ENCODE measurements at places on chromosomes 13 and 19. TPM values are rescaled to one million over a fixed set of nuclear protein-coding genes. Genes with fewer than 3 reads are reported as not detected.
A peak's percentile ranks its signal among the peaks of the same experiment; 100 is the strongest.

Gene SMIM7
- 81.1 TPM for total RNA-seq

Gene ZNF442
- total RNA-seq = 3.1 TPM

Gene FBL
- total RNA-seq = 499 TPM

Gene MAST1
- total RNA-seq = 5.8 TPM

Gene KLK15
- not detected for total RNA-seq

Gene EFNA2
- total RNA-seq = not detected

Gene IFI30
- 10.2 TPM for total RNA-seq

- no peak for DNase-seq
Measured at GRCh38 chr13:63190219-63190618, 1774.6 kb upstream of the PCDH20 start.

DNA sequence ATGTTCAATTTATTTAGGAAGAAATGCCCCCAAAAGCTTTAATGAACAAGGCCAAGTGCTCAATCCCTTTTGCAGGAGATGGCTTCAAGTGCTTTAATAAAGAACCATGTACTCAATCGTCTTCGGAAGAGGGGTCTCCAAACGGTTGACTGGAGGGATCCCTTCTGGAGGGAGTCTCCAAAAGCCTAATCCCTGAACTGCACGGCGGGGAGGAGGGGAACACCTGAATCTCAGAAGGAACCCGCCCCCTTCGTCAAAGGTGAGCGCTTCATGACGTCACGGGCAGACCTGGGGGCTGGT, 505 bp downstream of the PAF1 start:
- no peak for DNase-seq

DNA sequence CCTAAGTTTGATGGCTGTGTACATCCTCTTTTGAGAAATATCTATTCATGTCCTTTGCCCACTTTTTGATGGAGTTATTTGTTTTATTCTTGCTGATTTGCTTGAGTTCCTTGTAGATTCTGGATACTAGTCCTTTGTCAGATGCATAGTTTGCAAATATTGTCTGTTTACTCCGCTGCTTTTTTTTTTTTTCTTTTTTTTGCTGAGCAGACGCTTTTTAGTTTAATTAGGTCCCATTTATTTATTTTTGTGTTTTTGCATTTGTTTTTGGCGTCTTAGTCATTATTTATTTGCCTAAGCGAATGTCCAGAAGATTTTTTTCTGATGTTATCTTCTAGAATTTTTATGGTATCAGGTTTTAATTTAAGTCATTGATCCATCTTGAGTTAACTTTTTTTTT, 114.9 kb downstream of the GPC6 start:
- no peak for DNase-seq

GRCh38 chr19:18340190-18340989, at the start of gene PGPEP1:
TSS of gene PGPEP1 (plus strand) at chr19:18340598. CDS start at chr19:18340682, 84 bp downstream.
- DNase-seq = peak; percentile 91

- DNase-seq = no peak
Measured at GRCh38 chr13:82625717-82626116, 1256.6 kb downstream of the SLITRK1 start.

DNA sequence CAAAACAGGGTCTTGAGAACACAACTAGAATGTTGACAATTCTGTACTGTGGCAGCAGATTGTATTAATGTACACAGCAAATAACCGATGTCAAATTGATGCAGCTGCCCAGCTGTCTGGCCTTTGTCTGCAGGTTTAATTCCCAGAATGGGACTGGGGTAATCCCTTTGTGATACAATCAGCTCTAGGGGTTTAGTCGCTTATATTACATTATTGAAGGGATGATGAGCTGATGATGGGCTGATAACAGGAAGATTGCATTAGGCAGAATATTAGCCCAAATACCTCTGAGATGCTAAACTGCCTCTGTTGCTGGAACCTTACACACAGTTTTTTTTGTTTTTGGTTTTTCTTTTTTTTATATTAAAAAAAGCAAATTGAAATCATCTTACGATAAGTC, 265.0 kb downstream of the RBM26 start:
- DNase-seq = no peak

GRCh38 chr13:31201341-31202031, 1.7 kb downstream of the B3GLCT start:
- DNase-seq = no peak

DNA sequence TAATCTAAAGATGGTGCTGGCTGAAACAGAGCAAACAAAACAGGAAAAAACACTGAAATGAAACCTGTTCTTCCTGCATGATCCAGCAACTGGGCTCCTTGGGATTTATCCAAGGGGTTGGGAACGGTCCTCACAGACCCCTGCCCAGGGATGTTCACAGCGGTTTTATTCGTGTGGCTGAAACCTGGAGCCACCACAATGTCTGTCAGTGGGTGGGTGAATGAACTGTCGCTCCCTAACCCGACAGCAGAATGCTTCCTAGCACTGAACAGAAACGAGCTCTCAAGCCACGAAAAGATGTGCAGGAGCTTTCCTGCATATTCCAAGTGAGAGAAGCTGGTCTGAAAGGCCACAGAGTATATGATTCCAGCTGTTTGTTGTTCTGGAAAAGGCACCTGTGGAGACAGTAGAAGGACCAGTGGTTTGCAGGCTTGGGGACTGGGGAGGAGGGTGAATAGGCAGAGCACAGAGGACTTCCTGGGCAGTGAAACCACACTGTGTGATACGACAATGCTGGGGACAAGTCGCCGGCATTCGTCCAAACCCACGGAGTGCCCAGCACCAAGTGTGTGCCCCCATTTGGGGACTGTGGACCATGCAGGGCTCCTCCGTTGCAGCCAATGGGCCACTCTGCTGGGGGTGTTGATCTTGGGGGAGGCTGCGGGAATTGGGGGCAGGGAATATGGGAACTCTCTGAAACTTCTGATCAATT, 73.9 kb downstream of the TEX29 start:
- no peak for DNase-seq

- no peak for DNase-seq
Measured at GRCh38 chr19:2800506-2800905, 15.2 kb downstream of the THOP1 start.

GRCh38 chr19:7617172-7617571, 12.2 kb downstream of the XAB2 start:
- DNase-seq = no peak

- peak; percentile 93 for DNase-seq
Measured at GRCh38 chr19:16371540-16371986, 46.9 kb downstream of the KLF2 start.

DNA sequence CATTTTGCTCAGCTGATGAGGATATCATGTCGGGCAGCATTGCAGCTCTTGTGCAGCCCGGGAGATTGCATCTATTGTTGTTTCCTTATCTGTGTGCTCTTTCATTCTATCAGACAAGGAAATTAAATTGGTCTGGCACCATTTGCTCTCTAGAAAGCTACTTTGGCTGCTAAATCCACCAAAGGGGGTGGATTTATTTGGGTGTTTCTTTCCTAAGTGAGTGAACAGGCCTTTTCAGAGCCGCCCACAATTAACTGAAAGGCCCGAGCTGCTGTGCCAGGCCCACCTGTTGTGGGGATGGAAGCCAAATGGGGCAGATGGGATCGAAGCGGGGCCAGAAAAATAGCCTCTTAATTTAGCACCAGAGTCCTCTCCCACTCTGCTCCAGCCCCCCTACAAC, 99.4 kb downstream of the DNAJC15 start:
- no peak for DNase-seq

- DNase-seq = no peak
Measured at GRCh38 chr13:44894001-44894770, 95.1 kb downstream of the NUFIP1 start.

GRCh38 chr19:30119180-30119908, 177.3 kb downstream of the URI1 start:
- DNase-seq = no peak

GRCh38 chr19:10691883-10692282, 9.4 kb upstream of the QTRT1 start:
- no peak for DNase-seq

- DNase-seq = no peak
Measured at GRCh38 chr19:16889366-16889882, 625 bp downstream of the F2RL3 start.

DNA sequence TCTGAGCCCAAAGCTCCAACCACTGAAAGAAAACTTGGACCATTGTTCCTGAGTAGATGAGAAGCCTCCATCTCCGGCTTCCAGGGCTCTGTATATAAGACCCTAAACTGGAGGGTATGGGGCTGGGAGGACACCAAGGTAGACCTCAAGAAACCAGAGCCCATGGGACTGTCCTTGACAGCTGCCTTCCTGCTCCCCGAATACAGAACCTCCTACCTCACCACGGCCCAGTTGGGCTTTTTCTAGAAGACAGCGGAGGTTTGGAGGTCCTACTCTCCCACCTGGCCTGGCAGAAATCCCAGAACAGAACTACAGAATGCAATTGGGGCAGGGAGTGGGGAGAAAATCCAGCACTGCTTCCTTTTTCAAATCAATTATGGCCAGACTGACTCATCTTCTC, 177.3 kb upstream of the ZNF507 start:
- DNase-seq = no peak

DNA sequence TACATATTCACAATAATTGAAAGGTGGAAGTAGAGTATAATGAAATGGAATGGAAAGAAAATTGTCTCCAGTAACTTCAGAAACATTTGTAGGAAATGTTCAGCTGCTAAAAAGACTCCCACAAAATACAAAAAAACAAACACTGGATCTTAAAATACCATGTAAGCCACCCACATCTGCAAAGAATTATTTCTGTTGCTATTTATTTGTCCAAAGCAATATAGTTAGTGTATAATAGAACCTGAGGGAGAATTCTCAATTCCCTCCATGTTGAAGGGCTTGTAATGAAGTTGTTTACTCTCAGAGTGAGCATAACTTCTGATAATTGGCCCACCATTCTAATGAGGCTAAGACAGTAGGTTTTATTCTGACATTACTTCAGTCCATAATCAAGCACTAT, 37.4 kb upstream of the KLF12 start:
- DNase-seq = no peak

DNA sequence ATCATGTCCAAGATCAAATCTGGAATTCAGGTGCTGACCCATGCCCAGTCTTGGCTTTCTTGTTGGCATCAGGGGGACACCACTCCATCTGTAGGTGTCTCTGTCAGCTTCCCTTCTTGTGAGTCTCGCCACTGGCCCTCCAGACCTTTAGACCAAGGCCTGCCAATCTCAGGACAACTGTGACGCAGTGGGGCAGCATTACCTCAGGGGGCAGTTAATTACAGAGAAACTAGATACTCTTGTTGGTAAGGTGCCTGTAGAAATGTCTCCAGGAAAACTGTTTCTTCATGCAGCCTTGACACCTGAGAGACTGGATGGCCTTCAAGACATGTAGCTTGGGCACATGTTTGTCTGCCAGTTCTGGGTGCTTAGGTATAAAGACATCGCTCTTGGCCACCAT, 46.7 kb upstream of the DACH1 start:
- DNase-seq = no peak

DNA sequence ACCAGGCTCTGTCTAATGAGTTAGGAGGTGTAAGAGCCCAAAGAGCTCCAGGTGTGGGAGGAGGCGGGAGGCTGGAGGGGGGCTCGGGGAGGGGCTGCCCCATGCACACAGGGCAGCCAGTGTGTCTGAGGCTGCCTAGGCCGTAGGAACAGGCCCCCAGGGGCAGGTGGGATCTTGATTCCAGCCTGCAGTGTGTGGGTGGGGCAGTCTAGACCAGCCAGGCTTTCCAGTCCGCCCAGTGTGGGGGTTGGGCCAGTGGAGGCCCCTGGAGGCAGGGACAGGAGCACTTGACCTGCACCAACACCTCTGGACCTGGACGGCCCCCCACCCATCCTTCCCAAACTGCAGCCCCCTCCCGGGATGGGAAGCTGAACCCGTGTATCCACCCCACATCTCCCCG, 5.4 kb upstream of the CAMSAP3 start:
- no peak for DNase-seq

- no peak for DNase-seq
Measured at GRCh38 chr13:27593267-27593666, 27.1 kb downstream of the LNX2 start.

- peak; percentile 39 for DNase-seq
Measured at GRCh38 chr13:95624020-95624419, 20.5 kb downstream of the DZIP1 start.

DNA sequence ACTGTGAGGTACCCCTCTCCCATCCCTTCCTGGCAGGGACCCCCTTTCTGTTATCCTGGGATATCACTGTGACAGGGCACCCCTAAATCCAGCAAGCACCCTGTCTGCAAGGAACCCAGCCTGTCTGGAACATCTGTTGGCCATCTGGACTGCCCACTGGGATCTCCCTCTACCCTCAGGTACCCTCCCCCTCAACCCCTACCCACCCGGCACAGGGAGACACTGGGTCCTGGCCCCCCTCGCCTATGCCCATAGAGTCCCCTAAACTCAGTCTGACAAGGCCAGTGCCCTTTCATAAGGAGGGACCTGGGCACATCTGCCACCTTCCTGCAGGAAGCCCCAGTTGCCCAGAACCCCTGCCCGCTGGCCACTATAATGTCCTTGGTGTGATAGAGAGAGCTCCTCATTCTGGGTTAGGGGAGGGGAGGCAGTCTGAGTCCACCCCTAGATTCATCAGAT, 2.8 kb upstream of the SLC27A5 start:
- DNase-seq = no peak

- no peak for DNase-seq
Measured at GRCh38 chr13:36352350-36352749, 6.2 kb upstream of the SPART start.

GRCh38 chr19:4338441-4339355, at the start of gene STAP2:
TSS of gene STAP2 (minus strand) at chr19:4338827. CDS start at chr19:4338753, 74 bp downstream.
- DNase-seq = peak; percentile 29

DNA sequence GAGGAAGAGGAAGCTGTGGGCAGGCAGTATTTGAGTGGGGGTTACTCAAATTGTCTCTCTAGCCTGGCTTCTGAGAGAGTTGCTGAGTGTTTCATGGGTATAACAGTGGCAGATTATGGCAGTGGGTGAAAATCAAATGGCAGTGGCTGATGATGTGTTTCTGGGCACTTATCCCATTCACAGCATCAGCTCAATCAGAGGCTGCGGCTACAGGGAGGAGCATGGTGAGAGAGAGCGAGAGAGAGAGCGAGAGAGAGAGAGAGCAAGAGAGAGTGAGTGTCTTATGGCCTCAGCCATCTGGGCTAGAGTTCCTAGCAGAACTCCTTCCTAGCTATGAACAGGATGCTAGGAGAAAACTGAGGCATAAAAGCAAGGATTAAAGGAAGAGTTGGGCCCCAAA, 178.9 kb downstream of the OLFM4 start:
- DNase-seq = no peak

DNA sequence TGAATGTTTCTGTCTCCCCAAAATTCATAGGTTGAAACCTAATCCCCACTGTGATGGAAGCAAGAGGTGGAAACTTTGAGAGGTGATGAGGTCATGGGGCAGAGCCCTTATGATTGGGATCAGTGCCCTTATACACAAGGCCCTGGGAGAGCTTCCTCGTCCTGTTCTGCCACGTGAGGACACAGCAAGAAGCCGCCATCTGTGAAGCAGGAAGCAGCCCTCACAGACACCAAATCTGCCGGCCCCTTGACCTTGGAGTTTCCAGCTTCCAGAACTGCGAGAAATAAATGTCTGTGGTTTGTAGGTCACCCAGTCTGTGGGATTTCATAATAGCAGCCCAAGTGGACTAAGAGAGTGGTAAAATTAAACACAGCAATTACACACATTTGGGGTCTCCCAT, 737.4 kb downstream of the UQCRFS1 start:
- DNase-seq = no peak

- no peak for DNase-seq
Measured at GRCh38 chr13:20035130-20035529, 76.6 kb downstream of the ZMYM2 start.

Data from activated T-cell treated with anti-CD3 and anti-CD28 coated beads, Interleukin-2, amount 50 U/mL, for 72 hours (primary cell).